ENCODE measurements at places on chromosomes 11 and 22. TPM values are rescaled to one million over a fixed set of nuclear protein-coding genes. Genes with fewer than 3 reads are reported as not detected.
A peak's percentile ranks its signal among the peaks of the same experiment; 100 is the strongest.

DNA sequence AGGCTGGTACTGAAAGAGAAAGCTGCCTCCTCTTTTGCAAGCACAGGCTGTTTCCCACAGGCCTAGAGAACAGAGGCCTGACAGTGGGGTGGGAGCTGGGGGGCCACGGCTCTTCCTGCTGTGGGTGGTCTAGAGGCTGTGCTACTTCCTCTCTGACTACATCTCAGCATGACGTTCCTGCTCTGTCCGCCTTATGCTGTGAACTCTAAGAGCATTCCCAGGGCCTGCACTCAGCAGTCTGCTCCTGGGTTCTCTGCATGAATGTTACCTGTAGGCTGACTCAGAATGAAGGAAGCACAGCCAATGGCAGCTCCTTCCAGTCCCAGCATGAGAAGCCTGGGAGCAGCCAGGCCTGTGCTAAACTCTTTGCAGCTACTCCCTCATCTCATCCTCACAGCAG is 534.3 kb downstream of the NTM start:
- no peak for DNase-seq

GRCh38 chr11:112612250-112612849 is 348.9 kb upstream of the NCAM1 start:
- no peak for DNase-seq

GRCh38 chr11:46367244-46367915 is 14.1 kb upstream of the MDK start:
- no peak for DNase-seq

DNA sequence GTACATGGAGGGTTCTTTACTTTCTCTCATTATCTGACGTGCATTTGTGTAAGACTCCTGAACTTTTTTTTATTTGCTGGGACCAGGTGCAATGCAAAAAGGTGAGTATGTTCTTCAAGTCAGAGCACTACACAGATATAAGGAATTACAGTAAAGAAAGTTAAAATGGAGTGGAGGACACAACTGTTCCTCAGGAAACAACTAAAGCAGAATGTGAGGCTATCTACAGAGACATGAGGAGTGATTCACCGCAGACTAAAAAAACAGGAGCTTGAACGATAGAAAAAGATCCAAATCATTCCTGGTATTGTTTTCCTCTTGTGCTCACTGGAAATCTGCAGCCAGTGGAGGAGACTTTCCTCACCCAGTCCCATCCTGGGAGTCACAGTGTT is 106.2 kb downstream of the ABTB2 start:
- no peak for DNase-seq

- DNase-seq, result no peak
These were observed 84.8 kb downstream of the SNX19 start for GRCh38 chr11:130831506-130831905.

- no peak for DNase-seq
These were observed 134.0 kb downstream of the FAM76B start for GRCh38 chr11:95655536-95655935.

DNA sequence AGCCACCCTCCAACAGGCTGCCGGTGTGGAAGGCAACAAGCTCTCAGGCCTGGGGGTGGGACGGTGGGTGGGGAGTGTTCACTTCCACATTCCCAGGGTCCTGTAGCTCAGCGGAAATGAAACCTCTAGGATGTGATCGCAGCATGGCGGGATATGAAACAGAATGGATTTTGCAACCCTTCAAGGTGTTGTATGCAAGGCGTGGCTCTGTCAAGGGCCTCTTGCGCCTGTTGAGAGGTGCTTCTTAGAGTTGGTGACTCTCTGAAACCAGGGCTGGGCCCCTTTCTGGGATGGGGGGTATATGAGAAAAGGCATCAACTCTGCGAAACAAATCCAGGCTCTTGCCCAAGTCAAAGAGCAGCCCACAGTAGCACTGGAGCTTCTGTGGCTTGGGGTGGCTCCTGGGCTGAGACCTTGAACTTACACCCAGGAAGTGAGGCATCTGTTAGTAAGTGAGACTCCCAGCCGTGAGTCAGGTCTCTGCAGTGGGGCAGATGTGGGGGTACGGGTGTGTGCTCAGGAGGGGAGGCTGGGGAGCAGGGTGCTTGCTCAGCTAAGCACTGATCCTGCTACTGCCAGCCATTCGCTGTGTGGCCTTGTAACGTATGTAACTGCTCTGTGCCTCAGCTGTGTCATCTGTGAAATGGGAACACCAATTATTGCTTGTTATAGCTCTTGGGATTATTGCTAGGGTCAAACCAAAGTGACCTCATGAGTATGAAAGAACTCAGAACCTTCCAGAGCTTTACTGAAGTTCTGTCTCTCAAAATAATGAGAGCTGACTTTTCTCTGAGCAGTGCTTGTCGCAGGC is 28.3 kb downstream of the NECTIN1 start:
- DNase-seq, result no peak

DNA sequence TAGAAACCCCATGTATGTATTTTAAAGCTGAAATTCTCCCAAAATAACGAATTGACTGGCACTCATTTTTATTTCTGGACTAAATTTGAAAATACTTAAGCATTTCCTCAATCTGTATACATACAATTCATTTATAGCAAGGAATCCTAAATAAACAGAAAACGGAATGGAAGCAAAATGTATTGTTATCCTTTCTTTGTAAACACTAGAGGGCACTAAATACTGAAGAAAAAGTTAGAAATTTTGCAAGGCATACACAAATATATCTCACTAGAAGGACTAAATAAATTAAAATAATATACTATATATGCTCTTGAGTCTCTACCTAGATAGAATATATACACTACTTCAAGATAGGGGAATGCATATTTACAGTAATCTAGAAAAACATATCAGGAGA is 23.1 kb upstream of the ANO5 start:
- peak; percentile 18 for DNase-seq

DNA sequence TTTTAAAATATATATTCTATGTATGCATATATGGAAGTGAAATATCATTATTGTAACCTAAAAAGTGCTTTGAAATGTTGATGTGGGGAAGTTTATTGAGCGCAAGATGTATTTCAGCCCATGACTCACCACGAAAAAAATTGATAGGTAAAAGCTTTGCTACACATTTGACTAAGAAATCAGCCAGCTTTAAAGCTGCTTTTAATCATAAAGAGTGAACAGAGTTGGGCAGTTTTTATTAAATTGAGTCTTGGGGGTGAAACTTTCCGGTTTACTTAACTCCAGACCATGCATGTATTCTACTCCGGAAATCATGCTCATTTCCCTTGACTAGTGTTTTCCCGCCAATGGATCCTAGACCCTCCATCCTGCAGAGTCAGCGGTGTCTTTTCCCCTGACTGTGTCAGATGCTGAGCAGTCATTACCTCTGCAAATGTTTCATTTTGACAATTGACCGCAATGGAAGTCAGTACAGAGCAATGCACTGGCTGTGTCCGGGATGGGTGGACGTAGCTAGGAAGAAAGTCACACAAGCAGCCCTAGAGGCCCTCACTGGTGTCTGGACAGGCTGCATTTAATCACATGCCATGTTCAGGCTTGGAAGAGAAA is 47.2 kb upstream of the MPEG1 start:
- DNase-seq, result no peak

- DNase-seq, result no peak
These were observed 42.8 kb upstream of the NUP50 start for GRCh38 chr22:45120931-45121330.

DNA sequence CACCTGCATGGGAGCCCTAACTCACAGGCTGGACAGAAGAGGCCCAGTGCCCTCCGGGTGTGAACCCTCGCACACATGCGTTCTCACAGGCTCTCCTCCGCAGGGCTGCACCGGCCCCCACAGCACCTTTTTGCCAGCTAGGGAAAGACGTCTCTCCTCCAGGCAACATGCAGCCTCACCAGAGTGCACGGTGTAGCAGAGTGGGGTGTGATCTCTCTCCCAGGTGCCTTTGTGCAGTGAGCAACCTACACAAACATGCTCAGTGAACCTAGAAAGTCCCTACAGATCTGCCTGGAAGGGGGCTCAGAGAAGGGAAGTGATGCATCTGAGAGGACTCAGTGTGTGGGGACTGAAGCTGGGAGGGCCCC is 3.7 kb upstream of the CARNS1 start:
- no peak for DNase-seq

GRCh38 chr11:69497221-69497787 is 15.8 kb downstream of the LINC01488 start:
- DNase-seq, result peak; percentile 95

DNA sequence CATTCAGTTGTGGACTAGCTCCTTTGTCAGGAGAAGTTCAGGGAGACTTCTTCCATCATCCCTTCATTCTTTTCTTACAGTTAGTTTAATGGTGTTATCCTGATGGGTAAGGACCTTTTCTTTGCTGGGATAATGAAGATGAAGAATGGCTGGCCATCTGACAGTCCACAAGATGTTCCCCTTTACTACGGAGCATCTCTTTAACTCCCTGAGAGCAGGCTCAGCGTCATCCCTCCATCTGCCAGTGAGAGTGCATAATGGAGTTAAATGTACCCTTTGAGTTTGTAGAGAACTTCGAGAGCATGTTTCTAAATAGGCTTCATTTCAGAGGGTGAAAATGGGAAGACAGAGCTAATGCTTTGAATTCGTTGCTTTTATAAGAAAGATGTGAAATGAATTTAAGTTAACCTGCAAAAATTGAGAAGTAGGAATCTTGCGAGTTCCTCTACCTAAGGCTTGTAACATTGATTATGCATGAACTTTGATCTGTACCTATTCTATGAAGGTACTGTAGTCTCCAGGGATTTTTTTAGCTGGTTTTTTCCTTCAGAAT is 1.7 kb downstream of the EP300 start:
- DNase-seq, result no peak

DNA sequence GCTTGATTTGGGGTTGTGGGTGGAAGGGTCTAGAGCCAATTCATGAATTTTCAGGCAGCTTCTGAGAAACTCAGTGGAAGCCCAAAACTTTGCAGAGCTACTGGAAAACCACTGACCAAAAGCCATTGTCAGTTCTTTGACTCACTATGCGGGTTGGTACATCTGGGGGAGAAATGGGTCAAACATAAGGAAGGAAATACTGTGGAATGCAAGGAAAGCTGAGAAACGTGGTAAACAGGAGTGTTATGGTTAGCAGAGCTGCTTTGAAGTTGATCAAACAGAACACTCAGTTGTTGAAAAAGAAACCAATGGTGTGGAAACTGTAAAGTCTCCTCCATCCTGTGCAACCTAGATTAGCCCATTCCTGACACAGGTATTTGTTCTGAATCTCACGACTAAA is 6.3 kb upstream of the ABTB2 start:
- no peak for DNase-seq

GRCh38 chr11:126469311-126469710 is 113.8 kb downstream of the ST3GAL4 start:
- no peak for DNase-seq

GRCh38 chr11:11668274-11668673 is 46.5 kb upstream of the GALNT18 start:
- DNase-seq, result no peak

- peak; percentile 16 for DNase-seq
These were observed 19.8 kb upstream of the PRAME start for GRCh38 chr22:22578702-22579424.

- DNase-seq, result no peak
These were observed 134.3 kb upstream of the C11orf58 start for GRCh38 chr11:16603890-16604793.

- DNase-seq, result no peak
These were observed 77.8 kb upstream of the SHISAL1 start for GRCh38 chr22:44390613-44390970.

- no peak for DNase-seq
These were observed 24.0 kb downstream of the SWAP70 start for GRCh38 chr11:9687711-9688477.

DNA sequence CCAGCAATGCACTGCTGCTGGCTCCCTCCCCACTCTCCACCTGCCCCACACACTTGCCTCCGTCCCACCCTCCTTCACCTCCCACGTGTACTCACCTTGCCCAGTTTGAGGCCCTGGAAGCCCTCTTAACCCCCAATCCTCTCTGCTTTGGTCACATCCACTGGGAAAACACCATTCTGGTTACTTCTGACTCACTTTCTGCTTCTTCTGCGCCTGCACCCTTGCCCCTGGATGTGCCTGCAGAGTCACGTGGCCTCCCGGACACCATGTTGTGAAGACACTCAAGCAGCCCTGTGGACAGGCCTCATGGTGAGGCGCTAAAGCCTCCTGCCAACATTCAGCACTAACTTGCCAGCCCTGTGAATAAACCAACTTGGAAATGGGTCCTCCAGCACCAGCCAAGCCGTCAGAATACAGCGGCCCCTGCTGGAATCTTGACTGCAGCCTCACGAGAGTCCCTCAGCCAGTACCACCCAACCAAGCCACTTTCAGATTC is 2.6 kb upstream of the NAALADL1 start:
- DNase-seq, result no peak

DNA sequence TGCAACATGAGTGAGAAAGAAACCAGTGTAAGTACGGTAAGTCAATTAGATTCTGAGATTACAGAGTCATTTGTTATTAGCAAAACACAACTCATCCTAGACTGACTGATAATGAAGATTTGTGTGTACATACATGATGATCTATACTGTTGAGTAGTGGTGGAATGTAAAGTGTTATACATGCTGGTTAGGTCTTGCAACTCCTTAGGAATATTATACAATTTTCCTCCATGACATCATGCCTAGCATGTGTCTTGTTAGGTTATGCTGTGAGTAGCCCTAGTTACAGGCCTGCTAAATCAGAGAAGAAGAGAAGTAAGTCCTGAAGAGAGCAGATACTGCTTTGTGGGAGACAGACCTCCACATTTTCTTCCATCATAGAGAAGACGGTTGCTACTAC is 880.6 kb downstream of the LUZP2 start:
- DNase-seq, result no peak

DNA sequence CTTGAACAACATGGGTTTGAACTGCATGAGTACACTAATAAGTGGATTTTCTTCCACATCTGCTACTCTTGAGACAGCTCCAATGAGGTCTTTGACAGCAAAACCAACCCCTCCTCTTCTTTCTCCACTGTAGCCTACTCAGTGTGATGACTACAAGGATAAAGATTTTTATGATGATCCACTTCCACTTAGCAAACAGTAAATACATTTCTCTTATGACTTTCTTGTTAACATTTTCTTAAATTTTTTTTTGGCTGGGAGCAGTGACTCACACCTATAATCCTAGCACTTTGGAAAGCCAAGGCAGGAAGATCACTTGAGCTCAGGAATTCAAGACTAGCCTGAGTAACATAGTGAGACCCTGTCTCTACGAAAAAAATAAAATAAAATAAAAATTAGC is 9.9 kb upstream of the EIF4G2 start:
- DNase-seq, result no peak

SHANK3 gene
- 0.62 TPM for total RNA-seq

COX8A gene
- 794 TPM for total RNA-seq

PPP6R3 gene
- 60.7 TPM for total RNA-seq

IRAG1 gene
- total RNA-seq, result 0.27 TPM

CARNS1 gene
- not detected for total RNA-seq

PVALB gene
- total RNA-seq, result not detected

ANKK1 gene
- total RNA-seq, result not detected

KRTAP5-2 gene
- not detected for total RNA-seq

RBM4 gene
- total RNA-seq, result 159 TPM
